ENCODE measurements at places on chromosomes 1 and 21.

- DNase-seq: no peak
Observed at GRCh38 chr1:60621368-60621851, 461.0 kb upstream of the NFIA start.

GRCh38 chr1:53580009-53580400, 120.8 kb downstream of the DMRTB1 start:
- no peak for DNase-seq

- DNase-seq: no peak
Observed at GRCh38 chr1:157278383-157279137, 140.4 kb upstream of the ETV3 start.

DNA sequence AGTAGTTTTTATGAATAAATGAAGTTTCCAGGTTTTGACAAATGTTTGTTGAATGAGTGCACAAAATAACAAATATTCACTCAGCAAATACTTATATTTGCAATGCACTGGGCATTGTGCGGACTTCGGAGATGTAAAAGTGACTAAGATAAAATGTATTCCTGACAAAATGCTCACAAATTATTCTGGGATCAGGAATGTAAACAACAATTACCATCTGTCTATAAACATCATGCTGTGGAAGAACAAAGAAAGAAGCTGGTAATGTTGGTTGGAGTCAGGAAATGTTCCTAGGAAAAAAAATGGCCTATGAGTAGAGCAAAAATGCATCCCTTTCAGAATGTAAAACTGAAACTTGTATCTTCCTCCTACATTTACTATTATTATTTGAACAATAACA, 68.5 kb downstream of the CRB1 start:
- no peak for DNase-seq

DNA sequence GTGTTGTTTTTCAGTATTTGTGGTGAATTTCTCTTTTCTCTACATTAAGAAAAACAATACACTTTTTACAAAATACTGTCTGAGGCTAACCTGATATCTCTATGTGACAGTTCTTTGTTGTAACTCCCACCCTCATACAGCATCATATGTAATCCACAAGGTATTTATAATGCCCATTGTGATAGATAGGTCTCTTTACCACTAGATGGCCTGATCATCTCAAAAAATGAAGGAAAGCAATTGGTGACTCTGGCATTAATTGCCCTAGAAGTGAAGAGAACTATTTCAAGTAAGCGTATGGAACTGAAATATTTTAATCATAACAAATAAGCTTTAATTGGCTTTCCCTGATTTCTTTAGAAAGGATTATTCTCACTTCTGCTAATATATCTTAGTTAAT, 36.2 kb upstream of the HFM1 start:
- DNase-seq: no peak

DNA sequence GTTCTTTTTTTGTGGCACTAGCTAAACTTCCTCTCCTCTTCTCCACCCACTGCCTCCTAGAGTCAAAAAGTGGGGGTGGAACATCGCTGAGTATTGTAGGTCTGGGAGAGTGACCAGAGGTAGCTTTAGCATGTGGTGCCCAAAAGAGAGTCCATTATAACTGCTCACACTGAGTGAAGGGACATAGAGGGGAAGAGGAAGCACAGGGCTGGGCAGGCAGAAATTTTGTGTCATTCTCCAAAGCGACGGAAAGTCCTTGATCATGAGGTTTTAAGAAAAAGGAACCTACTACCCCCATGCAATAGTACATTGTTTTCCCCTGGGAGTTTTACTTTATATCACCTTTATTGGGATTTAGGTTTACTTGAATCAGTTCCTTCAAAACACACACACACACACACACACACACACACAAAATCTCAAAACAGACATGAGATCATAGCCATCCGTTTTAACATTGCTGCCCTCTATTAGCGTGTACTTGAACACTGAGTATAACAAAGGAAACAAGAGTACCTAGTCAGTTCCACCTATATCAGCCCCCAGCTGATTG, 4.1 kb downstream of the CD84 start:
- no peak for DNase-seq

DNA sequence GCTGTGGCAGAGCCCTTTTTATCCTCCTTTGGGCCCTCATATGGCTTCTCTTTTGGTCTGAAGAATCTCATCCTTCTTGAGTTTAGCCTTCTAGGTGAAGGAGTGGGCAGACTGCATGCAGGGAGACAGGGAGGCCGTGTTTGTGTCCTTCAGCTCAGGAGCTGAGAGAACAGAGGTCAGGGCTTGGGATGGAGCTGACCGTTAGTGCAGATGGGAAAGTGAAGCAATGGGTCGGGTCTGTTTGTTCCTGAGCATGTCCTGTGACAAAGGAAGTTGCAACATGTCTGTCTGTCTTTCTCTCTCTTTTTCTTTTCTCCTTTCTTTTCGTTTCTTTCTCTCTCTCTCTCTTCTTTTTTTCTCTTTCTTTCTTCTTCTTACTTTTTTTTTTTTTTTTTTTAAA, 14.9 kb downstream of the MAPKAPK2 start:
- DNase-seq: no peak

DNA sequence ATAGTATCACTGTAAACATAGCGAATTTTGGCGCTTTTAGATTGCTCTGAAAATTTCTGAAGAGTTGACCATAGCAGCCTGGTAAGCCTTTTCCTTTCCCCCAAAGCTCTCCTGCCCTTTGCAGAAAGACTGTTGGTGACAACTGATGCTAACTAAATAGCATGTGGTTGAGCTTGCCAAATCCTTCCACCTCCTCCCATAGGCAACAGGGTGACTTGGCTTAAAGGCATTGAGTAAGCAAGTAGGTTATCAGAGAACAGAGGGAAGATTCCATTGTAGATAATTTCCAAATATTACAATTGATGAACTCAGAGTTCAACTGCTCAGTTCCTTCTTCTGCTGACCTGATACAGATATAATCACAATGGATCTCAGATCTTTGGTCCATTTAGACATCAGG, 19.9 kb upstream of the HMGCL start:
- no peak for DNase-seq

- no peak for DNase-seq
Observed at GRCh38 chr1:79105500-79105899, 99.0 kb upstream of the ADGRL4 start.

- no peak for DNase-seq
Observed at GRCh38 chr1:206637605-206638004, 2.3 kb downstream of the DYRK3 start.

DNA sequence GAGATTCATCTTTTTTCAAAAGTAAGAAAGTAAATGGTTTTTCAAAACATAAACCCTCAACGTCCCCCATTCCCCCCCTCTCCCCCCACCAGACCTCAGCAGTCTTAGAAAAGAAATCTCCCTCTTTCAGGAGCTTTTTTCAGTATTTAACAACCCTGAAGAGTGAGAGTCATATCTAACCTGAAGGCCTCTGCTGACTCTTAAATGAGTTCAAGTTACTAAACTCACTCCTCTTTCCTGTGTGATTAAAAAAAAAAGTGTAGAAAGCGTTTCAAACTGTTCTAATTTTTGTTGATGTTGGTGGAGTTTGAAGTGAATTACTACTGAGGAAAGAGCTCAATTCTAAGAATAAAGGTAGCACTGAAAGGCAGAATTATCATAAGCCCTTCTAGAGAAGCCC, 93.7 kb downstream of the VAV3 start:
- no peak for DNase-seq

GRCh38 chr1:174964261-174964971, 35.3 kb upstream of the CACYBP start:
- no peak for DNase-seq

GRCh38 chr21:37380349-37381323, 14.1 kb downstream of the DYRK1A start:
- no peak for DNase-seq

- no peak for DNase-seq
Observed at GRCh38 chr1:67170751-67171573, 4.7 kb downstream of the IL23R start.

GRCh38 chr1:185062710-185063370, 17.5 kb downstream of the RNF2 start:
- no peak for DNase-seq

- DNase-seq: no peak
Observed at GRCh38 chr1:173195596-173196088, 11.5 kb downstream of the TNFSF4 start.

GRCh38 chr1:67169496-67169895, 3.2 kb downstream of the IL23R start:
- no peak for DNase-seq

- DNase-seq: no peak
Observed at GRCh38 chr1:6367381-6368012, 26.1 kb downstream of the ACOT7 start.

DNA sequence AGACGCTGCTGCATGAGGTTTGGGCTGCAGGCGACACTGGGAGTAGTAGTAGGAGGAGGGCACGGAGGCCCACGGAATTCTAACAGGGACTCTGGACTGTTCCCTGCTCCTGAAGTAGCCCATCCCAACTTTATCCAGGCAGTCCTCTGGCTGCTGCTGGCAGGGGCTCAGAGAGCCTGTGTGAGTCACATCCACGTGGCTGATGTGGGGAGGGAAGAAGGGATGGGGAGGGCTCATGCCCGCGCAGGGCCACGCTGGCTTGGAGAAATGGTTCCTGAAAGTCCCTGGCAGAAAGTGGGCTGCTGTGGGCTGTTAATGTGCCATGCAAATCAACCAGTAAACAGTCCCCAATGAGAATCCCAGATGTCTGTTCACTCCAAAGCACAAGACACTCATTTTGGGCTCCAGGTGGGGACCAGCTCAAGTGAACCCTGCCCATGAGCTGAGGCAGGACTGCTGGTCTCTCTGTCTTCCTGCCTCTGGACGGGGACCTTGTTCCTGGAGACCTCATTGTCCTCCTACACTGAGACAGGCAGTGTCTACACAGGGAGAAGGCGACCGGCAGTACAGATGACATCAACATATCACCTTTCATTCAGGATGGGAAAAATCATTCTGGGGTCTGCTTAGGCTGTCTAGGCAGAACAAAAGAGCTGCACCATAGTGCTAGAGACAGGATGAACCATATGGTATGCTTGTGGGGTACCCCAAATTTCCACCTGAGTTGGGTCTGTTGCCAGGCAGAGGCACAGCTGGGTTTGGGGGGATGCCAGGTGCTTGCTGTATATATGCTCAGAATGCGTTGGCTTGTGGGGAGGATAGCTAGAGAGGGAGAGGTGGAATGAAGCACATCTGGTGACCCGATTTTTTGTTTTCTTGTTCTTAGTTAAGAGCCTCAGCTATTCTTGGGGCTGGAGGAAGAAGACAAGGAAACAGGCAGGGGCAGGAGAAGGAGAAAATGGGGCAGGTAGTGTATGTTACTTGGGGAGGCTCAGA, 57.9 kb upstream of the FMOD start:
- no peak for DNase-seq

GRCh38 chr1:161351482-161351881, 16.2 kb downstream of the CFAP126 start:
- DNase-seq: no peak

- DNase-seq: no peak
Observed at GRCh38 chr1:45348020-45348419, 7.8 kb upstream of the MUTYH start.

- no peak for DNase-seq
Observed at GRCh38 chr1:9106286-9106685, 22.6 kb downstream of the GPR157 start.

GRCh38 chr1:61183471-61184039, 101.2 kb downstream of the NFIA start:
- DNase-seq: no peak

GRCh38 chr1:66439031-66439740, 94.8 kb upstream of the SGIP1 start:
- DNase-seq: no peak

DNA sequence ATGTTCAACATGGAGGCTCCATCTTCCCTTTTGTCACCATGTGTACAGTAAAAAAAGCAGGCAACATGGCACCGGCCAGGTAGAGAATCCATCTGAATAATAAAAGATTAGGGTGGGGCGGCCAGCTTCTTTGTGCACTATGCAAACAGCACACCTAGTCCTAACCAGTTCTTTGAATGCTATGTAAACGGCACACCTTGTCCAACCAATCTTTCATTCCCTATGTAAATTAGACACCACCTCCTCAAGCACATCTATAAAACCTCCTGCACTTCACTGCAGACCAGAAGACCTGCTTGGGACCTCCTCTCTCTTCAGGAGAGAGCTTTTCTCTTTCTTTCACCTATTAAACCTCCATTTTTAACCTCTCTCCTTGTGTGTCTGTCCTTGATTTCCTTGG, 28.2 kb downstream of the TFB2M start:
- DNase-seq: no peak

DNA sequence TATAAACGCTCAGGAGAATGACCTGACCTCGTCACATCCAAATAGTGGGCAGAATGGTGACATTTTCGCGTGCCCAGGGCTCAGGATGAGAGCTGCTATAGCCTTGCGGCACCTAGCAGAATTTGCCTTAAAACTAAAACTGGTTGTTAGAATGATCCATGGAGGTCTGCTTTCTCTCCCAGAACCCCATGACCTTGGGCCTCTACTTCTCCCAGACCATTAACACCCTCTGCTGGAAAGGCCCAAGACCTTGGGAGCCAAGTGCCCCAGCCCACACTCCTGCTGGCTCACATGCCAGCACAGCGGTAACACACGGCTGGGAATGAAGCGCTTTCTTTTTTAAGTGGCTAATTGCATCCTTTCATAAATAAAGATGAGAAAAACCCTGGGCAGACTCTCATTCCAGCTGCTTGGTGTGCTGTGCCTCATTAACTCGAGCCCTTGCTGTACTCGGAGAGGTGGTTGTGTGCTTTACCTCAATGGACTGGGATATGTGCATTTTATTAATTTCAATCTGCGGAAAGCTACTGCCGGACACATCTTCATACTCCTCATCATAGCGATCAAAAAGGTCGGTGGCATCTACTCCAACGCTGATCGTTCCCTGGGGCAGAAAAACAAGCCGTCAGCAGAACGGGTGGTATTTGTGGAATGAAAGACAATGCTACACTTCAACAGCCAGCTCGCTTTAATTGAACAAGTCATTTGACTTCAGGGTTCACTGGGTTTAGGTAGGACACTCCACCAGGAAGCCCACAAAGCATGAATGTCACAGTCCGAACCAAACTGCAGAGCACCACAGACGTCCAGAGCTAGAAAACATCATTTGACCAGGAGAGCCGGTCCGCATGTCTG, 29.0 kb downstream of the THAP3 start:
- no peak for DNase-seq

DNA sequence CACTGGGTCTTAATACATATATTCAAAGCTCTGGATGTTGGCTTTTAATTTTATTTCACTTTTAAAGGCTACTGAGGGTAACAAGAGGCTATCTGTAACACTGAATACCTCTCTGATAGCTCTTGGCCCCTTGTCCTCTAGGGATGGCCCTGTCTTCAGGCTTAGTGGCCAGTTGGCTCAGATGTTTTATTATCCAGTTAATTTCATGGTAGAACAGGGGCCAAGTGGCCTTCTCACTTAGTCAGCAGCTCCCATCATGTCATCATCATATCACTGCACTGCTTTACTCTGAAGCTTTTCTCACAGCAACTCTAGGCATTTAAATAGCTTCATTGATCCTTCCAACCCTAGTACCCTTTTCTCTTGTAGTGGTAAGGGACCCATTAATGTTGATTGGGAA, 40.2 kb upstream of the MACF1 start:
- DNase-seq: no peak

GRCh38 chr21:42865776-42866160, 13.6 kb downstream of the WDR4 start:
- DNase-seq: no peak

GRCh38 chr1:175494011-175494554, 249.3 kb downstream of the TNR start:
- DNase-seq: no peak

Data from stimulated activated CD4-positive, alpha-beta T cell treated with anti-CD3 and anti-CD28 coated beads, TNF-alpha, amount 100 ng/mL, for 4 hours (primary cell).